ENCODE measurements at places on chromosomes 4 and X.

DNA sequence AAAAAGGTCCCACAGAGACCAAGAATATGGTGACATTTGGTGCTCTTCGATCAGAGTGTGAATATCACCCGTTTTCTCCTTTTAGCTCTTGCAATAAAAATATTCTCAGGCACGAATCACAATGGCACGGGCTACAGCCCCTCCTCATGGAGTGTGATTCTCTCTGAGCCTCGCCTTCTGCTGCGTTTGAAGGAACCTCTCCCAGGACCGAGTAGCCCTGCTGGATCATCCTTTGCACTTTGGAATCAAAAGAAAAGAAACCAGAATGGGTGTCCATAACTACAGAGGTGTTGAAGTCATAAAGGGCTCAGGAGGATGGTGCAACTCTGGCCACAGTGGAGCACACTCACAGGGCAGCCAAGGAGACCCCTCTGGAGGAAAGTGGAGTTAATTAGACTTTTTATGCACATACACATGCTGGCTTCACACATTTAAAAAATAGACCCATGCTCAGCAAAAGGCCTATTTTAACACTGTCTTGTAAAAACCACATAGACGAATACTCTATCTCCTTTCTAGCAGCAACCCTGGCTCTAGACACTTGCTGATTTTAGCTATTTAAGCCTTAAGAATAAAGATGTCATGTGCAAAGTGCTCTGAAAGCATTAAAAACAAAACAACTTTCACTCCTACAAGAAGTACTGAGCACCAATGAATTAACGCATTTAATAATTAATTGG lies 19.1 kb downstream of the MAML3 start:
- DNase-seq: no peak

GRCh38 chr4:174222266-174222872 lies 61.1 kb downstream of the FBXO8 start:
- no peak for DNase-seq

- DNase-seq: no peak
These were observed 32.9 kb downstream of the RAI2 start for GRCh38 chrX:17828171-17828570.

DNA sequence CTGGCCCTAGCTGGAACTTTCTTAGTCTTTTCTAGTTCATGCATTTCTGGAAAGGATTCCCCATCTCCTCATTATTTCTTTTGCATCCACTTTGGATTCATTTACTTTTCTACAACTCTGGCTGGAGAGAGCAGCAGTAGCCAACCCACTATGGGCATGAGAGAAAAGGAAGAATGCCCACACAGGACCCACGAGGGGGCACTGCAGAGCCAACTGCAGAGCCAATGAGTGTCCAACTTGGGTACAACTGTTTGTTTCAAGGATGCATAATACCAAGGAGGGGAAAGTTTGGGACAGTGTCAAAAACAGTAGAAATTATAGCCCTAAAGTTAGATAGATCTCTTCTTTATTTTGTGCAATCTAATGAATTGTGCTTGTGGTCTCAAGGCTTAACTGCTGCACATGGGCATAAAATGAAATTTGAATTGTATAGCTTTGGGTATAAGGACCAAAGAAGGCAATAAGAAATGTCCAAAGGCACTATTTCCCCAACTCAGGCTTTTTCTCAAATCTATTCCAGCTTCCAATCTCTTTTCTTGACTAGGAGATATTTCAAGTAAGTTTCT lies 230.6 kb downstream of the NSUN7 start:
- no peak for DNase-seq

DNA sequence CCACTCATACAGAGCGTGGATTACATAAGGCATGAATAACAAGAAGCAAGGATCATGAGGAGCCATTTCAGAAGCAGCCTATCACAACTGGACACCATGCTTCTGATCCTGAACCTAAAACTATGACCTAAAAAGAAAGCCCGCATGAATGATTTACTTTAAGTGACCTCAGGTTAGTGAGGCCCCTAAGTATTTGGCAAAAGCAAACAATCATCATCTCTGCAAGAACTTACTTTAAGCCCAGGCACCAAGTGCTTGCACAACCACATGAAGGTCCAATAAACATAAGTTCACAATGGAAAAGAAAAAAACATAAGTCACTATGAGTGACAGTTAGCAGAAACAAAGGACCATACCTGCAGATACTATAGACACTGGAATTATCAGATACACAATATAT lies 7.9 kb upstream of the MBTPS2 start:
- DNase-seq: no peak

- no peak for DNase-seq
These were observed 695 bp upstream of the PIGA start for GRCh38 chrX:15336023-15336413.

- no peak for DNase-seq
These were observed 1.3 kb upstream of the CCNI start for GRCh38 chr4:77076889-77077635.

- no peak for DNase-seq
These were observed 12.2 kb downstream of the WDR1 start for GRCh38 chr4:10104211-10104990.

DNA sequence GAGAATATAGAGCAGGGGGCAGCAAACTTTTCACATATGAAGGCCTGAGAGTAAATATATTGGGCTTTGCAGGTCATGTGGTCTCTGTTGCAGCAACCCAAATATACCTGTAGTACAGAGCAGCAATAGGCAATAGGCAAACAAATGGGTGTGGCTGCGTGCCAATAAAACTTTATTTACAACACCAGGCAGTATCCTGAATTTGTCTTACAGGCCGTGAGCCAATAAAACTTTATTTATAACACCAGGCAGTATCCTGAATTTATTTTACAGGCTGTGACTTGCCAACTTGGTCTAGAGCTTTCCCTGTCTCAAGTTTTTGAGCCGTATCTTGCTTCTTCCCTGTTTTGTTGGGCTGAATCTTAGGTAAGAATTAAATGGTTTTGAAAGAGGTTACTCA lies 118.2 kb downstream of the PHEX start:
- DNase-seq: no peak

DNA sequence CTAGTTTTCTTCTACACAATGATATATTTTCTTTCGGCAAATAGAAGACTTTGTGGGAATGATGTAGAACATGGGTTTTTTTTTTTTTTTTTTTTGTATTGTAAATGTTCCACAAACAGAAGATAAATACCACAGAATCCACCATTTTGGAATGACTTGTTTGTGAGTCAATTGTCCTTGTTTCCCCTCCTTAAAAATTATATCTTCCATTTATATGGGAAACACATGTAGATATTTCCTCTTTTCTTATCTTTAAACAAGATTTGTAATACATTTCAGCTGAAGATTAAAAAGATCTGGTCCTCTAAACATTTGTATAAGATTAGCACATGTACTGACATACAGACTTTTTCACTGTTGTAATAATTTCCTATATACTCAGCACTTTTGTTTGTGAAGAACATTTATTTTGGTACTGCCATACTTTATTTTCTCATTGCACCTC lies 304.6 kb downstream of the SPRY1 start:
- DNase-seq: no peak

DNA sequence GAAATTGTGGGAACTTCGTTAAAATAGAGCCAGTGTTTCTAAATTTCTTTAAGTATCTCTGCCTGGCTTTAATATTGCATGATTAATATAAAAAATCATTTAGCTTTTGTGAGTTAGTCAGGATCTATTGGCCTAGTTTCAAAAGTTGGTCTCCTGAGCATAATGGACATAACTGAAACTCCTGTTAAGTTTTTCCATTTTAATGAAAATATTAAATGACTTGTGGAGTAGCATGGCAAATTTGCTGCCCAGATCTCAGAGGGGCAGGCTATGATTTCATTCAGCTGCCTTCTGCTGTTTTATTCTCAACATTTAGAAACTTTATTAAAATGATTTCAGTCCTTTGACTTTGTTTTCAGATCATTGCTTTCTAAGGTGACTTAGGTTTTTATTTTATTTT lies 962.9 kb upstream of the GRID2 start:
- DNase-seq: no peak

GRCh38 chr4:124224256-124224655 lies 488.3 kb downstream of the ANKRD50 start:
- DNase-seq: no peak

DNA sequence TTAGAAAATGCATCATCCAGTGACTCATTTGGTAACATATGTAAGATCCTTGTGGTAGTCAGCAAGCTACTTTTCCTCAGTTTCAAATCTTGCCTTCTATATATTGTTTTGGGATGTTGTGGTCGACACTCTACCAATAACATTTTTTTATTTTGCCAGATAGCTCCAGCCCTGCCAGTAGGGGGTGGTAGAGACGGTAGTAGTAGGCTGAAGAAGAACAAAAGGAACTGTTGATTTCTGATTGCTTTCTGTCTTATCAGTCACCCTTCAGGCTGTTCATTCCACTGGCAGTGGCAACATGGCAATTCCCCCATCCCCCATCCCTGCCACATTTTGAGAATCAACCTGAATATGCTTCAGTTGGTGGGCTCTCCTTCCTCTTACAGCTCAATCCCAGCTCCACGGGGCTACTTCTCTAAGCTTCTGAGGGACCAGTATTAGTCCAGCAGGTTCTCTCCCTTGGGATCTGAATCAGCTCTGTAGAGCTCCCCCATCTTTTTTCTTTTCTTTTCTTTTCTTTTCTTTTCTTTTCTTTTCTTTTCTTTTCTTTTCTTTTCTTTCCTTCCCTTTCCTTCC lies 171.5 kb upstream of the VEGFC start:
- DNase-seq: no peak
